ENCODE measurements at places on chromosomes 6 and 20.

DNA sequence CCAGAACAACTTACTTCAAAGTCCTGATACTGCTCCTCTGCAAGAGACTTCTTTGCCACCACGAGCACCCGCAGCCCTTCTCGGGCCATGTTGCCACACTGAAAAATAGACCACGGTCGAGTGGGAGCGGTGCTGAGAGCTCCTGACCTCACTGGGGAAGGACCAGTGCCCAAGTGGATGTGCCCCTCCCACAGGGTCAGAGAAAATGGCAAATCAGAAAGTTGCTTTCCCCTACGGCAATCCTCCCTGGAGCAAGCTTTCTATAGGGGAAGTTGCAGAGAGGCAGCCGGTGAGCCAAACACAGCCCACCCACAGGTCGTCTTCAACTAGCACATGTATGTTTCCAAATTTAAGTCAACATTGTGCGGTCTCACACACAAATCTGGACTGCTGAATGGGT, 85.1 kb upstream of the NFATC2 start:
- no peak for DNase-seq

- peak; percentile 97 for DNase-seq
Measured at GRCh38 chr20:10733122-10733521, 59.3 kb upstream of the JAG1 start.

GRCh38 chr6:44477293-44477894, 89.9 kb downstream of the CDC5L start:
- no peak for DNase-seq

DNA sequence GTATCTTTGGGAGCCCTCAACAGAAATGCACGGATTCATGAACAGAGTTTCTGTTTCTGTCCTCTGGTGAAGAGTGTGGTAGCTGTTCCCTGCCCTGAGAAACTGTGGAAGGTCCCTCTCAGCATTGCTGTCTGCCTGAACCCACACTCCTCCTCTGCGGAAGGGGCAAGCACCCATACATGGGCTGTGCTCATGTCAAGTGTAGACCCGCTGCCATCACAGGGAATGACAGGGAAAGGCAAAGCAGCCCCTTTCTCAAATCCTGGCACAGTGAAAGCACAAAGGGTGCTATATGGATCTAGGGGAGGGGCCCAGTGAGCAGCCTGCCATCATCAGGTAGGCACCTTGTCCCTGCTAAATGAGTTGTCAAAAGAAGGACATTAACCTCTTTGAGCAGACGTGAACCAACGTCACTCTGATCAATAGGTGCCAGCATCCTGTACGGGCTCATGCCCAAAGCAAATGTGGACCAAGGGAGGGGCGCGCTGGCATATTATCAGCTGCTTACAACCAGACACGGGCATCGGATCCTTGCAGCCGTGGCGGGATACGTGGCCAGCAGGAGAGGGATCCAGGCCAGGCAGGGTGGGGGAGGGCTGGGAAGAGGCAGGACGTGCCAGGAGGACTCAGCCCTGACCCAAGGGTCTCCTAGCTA, 231.2 kb upstream of the PMEPA1 start:
- no peak for DNase-seq

GRCh38 chr6:88864359-88865054, 98.9 kb downstream of the RNGTT start:
- no peak for DNase-seq

- no peak for DNase-seq
Measured at GRCh38 chr6:10343320-10343719, 71.6 kb downstream of the TFAP2A start.
